Stimulated activated CD4-positive, alpha-beta T cell treated with anti-CD3 and anti-CD28 coated beads, Interleukin-2, amount 100 ng/mL, for 4 hours (primary cell): ENCODE measurements at places on chromosomes 1 and 21.
A peak's percentile ranks its signal among the peaks of the same experiment; 100 is the strongest.

DNA sequence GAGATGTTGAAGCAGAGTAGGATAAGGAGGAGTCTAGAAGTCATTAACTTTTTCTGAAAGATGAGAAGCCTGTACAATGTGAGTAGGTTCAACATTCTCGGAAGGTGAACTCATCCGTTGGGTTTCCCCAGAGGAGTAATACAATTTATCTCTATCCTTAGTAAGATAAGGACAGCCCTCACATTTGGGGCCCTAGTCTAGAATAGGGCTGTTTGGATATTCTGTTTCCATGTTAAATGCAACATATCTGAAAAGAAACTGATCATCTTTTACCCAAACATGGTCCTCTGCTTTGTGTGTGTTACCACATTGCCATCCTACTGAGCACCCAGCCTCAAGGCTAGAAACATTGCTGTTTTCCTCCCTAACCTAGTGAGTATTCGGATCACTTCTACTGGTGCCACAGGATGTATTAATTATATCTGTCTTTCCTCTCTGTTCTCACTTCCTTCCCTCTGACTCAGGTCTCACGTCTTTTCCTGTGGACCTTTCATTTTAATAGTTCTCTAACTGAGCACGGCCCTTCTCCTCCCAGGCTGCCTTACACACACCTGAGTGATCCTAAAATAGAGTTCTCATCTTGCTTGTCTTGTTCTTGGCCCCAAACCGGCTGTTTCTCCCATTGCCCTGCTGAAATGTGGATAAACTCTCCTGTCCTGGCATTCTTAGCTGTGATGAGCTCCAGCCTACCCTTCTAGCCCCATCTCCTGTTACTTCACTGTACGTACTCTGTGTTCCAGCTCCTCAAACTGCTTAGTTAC, 91.7 kb downstream of the CDC14A start:
- DNase-seq: no peak

DNA sequence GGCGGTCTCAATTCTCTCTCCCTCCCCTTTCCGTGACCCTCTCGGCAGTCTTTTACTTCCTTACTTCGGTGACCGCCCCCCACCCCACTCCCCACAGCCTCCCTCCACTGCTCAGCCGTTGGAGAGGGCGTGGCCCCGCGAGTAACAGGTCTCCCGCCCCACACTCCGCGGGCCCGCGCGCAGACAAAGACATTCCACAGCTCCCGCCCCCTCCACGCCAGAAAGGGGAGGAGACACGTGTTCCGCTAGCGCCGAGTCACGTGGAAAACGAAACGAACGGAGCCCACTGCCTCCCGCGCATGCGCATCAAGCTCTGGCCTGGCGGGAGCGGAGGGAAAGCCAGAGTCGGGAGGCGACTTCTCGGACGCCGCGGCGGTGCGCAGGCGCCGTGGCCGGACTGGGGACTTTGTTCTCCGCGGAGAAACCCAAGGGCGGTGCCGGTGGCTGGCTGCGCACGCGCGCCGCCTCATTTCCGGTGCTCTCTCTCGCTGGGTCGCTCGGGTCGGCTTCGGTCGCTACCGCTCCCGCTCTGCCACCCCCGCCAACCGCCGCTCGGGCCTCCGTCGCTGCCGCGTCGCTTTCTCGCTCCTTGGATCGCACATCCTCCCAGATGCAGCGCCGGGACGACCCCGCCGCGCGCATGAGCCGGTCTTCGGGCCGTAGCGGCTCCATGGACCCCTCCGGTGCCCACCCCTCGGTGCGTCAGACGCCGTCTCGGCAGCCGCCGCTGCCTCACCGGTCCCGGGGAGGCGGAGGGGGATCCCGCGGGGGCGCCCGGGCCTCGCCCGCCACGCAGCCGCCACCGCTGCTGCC, at the start of gene KHDRBS1:
KHDRBS1 (plus strand) TSS at position 483 of the 813 bp plus-strand sequence; CDS start at position 611, 128 bp downstream.
- DNase-seq: peak; percentile 97

DNA sequence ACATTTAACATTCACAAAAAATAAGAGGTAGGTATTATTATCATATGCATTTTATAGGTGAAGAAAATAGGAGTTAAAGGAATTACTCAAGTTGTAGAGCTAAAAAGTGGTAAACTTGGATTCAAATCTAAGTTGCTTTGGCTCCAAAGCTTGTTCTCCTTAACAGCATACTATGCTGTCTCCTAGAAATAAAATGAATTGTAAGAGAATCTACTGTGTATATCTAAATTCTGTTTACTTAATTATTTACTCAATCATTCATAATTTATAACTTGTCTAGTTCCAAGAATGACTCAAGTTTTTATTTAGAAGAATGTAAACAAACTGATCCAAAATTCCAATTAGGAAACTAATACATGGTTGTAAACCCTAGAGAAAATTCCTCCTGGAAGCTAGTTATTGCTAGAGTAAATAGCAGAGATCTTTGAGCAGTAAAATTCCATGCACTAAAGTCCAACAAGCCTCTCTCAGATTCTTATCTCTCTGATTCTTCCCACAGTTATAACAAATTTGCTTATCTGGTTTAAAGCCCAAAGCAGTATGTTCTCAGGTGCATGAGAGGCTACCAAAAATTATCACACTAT, 132.5 kb upstream of the DPT start:
- no peak for DNase-seq

DNA sequence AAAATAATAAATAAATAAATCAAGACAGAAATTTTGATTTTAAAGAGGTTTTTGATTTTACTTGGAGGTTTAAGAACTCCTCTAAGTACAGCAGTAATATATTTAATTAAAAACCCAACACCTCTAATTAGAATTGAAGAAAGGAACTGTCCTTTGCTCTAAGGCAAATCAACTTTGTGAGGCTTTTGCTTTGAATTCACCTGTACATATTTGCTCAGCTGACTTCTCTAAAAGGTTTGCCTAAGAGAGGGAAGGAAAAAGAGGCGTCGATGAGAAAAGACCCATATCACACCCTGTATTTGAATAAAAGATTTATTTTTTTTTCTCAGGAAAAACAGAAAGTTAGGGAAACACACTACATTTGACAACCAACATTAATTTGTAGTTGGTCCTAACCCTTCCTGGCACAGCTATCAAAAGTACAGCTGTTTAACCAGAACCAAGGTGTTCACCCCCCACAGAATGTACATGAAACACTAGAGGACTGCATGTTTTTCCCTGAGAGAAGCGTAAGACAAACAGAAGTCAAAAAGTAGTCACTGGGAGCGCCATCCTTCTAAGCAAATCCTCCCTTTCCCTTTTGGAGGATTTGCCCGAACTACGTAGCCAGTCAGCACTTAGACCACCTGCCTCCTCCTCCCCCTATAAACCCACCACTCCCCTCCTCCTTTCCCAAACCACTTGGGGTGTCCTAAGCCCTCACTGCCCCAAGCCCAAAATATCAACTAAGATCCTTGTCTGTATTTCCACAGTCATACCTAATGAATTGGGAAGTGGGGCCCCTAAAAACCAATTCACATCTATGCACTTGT, 4.9 kb downstream of the MCL1 start:
- DNase-seq: no peak

- DNase-seq: no peak
Observed at GRCh38 chr1:169509354-169509753, 23.6 kb upstream of the SLC19A2 start.

- no peak for DNase-seq
Observed at GRCh38 chr1:198633675-198634121, 5.1 kb upstream of the PTPRC start.

DNA sequence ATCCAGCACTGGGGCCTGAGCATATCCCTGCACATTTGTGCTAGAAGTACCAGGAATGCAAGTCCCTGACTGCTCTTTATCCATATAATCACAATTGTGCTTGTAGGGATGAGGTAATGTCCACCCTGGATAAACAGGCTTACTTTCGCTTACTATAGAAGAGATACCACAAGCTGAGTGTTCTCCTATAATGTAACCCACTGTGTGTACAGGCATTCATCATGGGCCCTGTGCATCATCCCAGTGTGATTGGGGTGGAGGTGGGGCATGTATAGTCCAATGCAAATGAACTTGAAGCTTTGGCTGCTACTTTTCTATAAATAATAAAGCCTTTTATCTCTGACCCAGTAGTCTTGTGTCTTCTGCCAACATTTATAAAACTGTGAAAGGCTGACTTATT, 69.3 kb downstream of the MAN1A2 start:
- DNase-seq: no peak

- DNase-seq: no peak
Observed at GRCh38 chr1:200699871-200700270, 30.2 kb upstream of the DDX59 start.

DNA sequence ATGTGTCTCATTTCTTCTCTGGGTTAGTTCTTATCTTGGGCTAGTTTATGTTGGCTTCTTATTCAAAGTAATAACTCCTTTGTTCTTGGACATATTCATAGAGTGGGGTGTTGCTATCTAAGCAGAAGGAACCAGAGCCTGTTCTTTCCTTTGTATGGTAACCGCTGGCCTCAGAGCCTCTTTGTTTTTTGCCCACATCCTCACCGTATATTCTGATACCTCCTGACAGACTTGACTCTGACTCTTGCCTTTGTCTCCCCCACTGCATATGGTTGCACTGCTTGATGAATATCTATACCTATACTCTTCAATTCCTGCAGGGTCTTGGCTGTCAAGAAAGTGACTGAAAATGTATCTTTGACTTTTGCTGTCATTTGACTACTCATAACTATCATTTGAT, 10.2 kb downstream of the FLG2 start:
- DNase-seq: no peak

DNA sequence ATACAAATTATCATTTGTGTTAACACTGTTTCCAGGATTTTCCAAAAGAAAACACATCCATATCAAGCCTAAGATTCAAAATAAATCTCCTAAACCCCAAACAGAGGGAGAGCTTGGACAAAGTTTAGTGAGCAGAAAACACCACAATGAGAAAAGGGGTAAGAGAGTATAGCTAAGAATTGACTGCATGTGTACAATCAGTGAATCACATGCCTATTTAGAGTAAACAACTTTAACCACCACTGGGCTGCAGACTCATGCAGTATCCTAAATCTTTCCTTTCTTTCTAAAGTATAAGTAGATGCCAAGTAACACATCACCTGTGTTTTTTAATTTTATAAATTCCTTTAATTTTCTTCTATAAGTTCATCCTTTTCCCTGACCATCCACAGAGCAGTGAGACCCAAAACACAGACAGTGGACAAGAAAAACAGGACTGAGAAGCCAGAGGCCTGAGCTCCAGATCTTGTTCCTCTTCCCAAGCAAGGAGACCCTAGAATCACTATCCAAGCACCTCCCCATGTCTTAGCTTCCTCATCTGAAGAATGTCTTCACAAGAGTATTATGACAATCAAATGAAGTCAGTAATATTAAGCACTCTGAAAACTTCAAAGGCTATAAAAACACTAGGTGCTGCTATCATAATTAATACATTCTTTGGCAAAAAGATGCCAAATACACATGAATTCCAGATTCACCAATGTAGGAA, 93.1 kb downstream of the VAV3 start:
- DNase-seq: no peak

DNA sequence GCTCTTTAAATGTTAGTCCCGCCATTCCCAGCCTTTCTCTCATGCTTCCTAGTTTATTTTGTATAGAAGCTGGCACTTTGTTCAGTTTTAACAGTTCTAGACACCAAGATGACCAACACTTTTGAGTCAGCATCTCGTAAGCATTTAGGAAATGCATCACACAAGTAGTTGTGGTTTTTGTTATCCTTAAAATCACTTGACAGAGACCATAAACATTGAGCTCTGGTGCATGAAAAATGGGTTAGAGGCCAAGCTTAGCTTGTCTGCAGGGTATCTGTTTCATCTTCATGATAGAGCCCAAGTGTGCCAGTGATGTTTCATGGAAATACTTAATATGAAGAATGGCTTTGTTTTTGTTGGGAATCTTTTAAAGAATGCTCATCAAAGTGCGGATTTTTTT, 159.7 kb downstream of the DISP1 start:
- DNase-seq: no peak

GRCh38 chr1:39431927-39432326, 59.5 kb upstream of the BMP8A start:
- no peak for DNase-seq

GRCh38 chr1:150161747-150162581, 12.2 kb downstream of the PLEKHO1 start:
- DNase-seq: no peak

DNA sequence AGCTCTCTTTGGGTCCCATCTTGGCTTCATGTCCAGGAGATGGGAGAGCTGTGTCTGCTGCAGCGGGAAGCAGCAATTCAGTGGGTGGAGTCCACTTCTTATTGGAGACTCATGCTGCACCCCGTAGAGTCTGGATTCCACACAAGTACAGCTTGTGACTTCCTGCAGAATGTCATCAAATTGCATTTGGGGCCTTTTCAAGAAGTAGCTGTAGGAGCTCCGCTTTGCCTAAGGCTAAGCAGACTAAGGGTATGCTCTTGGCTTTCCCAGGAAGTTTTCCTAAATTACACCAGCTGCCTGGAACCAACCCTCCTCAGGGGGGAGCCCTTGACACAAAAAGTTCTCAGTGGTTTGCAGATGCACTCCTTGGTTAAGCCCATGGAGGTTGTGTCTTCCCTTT, 5.7 kb upstream of the MOB3C start:
- DNase-seq: no peak

GRCh38 chr1:160455153-160455517, 54.8 kb downstream of the VANGL2 start:
- no peak for DNase-seq

DNA sequence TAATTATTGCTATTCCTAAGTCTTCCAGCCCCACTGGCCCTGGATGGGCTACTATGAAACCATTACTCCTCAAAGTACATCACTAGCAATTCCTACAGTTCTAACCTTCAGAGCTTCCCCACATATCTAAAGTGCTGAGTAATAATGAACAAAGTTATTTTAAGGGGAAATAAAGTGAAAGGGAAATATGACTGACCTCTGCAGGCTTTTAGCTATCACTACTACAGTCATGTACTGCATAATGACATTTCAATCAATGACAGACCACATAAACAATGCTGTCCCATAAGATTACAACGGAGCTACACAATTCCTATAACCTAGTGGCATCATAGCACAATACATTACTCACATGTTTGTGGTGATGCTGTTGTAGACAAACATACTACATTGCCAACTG, 32.5 kb upstream of the ASPM start:
- no peak for DNase-seq

- DNase-seq: no peak
Observed at GRCh38 chr1:240610636-240611035, 1.3 kb downstream of the GREM2 start.

GRCh38 chr21:37036177-37036576, 29.7 kb downstream of the RIPPLY3 start:
- DNase-seq: no peak

DNA sequence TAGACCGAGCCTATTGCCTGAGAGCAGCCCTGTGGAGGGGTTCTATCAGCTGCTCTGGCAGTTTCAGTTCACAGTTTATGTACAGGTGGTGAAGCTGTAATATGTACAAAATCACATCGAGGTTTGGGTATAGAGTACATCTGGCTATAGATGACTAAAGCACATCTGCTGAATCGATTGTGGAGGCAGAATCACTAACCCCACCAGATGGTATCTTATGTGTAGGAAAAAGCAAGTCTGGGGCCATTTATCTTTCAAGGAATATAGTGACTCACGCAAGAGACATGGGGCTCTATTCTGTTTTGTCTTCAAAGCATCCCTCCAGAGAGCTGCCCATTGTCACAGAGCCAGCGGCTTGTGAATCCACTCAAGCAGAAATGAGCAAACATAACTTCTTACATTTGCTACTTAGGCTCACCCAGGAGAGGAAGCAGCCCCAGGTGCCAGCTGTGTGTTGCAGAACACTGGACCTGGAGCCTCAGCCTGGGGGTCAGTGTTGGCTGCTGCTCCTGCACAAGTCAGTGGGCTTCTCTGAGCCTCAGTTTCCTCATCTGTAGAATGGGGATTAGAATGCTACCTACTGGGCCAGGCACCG, 21.3 kb downstream of the MIIP start:
- no peak for DNase-seq

- DNase-seq: no peak
Observed at GRCh38 chr1:199122532-199123311, 483.9 kb downstream of the PTPRC start.
